ENCODE measurements at places on chromosomes 16 and 17.

DNA sequence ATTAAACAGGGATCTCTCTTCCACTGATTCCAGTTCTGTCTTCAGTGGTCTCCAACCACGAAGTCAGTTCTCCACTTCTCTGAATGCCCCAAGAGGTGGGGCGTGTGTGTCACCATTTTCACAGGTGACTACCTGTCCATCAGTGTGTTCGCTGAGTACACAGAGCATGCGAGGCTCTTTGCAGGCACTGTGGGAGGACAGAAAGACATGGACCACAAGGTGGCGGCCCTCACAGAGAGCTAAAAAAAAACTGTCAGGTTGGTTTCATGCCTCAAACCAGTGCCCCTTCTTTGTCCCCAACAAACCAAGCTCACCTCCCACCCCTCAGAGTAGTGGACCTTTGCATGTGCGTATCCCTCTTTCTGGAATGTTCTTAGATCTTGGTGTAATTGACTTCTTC lies 13.8 kb downstream of the EMP2 start:
- no peak for DNase-seq

GRCh38 chr17:59366773-59367656 lies 35.6 kb downstream of the YPEL2 start:
- no peak for DNase-seq

DNA sequence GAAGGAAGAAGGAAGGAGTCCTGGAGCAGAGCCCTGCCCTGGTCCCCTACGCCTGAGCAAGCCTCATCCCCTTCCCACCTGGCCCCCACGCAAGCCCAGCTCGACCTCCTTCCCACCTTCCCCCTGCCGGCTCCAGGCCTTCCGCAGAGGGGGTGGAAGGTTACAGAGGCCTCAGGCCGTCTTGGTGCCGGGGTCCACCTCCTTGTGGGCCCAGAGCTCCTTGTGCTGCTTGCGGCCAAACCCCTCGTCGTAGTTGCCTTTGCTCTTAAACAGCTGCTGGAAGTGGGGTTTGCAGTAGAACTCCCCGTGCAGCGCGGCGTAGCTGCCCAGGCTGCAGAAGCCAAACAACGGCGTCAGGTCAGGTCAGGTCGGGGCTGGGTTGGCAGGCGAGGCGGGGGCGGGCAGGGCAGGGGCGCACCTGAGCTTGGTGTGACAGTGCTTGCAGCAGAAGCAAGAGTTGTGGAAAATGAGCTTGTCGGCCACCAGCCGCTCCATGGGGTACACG lies 1.5 kb downstream of the LIMD2 start:
- no peak for DNase-seq

- no peak for DNase-seq
Observed at GRCh38 chr16:17831330-17831729, 360.6 kb upstream of the XYLT1 start.

DNA sequence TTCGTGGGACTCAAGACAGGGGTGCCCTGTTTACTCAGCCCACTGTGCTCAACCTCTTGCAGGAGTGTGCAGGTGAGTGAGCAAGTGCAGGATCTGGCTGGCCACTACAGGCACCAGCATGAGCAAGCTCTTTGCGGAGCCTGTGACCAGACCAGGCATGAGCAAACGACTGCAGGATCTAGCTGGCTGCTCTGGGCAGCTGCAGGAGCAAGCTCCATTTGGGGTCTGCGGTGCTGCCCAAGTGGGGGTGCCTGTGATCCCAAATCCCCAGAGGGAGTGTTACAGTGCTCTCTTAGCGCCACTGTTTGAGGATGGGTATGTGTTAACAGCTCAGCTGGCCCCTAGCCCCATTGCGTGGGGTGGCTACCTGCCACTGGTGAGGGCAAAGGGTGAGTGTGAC lies 2.4 kb downstream of the USP6 start:
- no peak for DNase-seq

GRCh38 chr16:82011199-82011641 lies at the start of gene SDR42E1:
Gene SDR42E1 (minus strand): TSS chr16:82011470. CDS start chr16:82000858, 10,612 bp downstream.
- no peak for DNase-seq

DNA sequence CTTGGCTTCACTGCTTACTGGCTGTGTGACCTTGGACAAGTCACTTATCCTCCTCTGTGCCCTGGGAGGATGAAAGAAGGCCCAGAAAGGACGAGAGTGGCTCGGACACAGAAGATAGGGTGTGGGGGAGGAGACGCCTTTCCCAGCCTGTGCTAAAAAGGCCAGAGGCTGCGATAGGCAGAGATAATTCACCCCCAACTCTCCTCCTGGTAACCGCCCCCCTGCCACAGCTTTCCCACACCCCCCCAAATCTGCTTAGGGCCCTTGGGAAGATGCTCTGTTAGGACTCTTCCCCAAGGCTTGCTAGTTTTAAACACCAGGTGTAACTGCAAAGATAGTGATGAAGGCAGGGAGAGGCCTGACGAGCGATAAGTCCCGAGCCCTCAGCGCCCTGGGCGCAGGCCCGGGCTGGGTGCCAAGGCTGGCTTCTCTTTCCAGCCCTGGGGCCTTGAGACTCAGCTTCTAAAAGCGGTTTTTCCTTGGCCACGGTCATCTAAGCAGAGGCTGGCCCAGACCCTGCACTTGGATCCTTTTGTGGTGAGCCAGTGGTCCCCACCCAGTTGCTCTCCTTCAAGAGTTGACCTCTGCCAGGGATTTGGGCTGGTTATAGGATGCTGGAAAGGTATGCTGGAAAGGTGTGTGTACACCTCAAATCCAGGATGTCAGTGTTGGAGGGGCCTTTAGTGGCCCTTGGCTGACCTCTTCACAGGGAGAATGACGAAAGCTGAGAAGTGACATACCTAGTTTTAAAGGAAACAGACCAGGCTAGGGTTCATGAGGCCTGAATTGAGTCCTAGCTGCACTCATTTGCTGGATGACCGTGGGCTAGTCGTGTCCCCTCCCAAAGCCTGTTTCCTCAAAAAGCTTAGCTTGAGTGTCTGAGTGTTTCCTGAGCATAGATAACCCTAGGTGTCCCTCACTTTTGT lies 3.4 kb upstream of the PPP1R9B start:
- DNase-seq, result peak; percentile 94
